OCI-M1 (cell line): ENCODE measurements at places on chromosomes 16 and 17.

DNA sequence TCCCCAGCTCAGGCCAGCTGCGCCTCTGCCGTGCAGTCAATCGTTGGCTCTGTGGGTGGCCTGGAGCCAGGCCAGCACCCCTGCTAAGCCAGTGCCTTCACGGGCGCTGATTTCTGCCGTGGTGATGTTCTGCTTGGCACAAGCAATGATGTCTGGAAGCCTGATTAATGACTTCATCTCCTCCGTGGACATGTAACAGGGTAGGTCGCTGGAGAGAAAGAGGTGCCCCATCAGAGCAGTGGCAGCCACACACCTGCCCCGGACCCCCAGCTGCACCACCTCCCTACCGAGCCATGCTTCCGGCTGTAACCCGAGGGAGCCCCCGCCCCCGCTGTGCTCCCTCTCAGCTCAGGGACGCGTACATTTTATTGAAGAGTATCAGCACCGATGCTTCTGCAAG is 1.9 kb downstream of the ARL16 start:
- no peak for DNase-seq

DNA sequence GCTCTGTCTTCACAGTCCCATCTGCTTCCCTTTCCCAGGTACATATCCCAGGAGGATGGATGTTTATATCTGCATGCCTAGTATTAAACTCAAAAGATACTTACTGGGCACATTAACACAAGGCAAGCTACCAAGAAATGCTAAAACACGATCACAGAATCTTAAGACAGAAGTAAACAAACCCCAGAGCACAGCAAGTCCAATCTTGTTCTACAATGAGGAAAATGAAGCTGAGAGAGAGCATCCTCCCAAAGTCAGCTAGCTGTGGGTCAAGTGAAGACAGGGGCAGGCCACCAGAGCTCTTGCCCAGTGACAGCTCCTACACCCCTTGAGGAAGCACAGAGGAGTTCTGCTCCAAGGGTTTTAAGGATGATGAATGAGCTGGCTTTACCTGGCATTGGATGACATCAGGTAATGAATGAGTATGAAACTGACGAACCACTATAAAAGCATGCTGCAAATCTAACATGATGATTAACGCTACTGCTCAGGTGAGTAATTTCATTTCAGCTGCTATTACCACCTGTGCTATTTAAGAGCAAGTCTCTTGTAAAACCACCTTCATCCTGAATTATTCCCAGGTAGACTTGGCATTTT is 20.3 kb downstream of the XPO6 start:
- DNase-seq: no peak

DNA sequence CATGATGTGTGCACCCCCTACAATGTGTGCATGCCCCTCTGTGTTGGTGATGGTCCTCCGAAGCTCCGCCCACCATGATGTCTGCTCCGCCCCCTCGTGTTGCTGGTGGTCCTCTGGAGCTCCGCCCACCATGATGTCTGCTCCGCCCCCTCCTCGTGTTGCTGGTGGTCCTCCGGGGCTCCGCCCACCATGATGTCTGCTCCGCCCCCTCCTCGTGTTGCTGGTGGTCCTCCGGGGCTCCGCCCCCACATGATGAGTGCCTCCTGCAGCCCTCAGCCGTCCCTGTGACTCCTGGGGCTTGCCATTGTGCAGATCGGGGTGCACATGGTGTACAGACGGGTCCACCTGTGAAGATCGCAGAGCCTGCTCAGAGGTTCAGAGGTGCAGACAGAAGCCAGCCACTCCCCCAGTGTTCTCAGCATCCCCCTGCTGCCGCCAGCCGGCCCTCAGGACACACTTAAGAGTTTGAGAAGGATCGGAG is 129.1 kb upstream of the CHMP6 start:
- no peak for DNase-seq

DNA sequence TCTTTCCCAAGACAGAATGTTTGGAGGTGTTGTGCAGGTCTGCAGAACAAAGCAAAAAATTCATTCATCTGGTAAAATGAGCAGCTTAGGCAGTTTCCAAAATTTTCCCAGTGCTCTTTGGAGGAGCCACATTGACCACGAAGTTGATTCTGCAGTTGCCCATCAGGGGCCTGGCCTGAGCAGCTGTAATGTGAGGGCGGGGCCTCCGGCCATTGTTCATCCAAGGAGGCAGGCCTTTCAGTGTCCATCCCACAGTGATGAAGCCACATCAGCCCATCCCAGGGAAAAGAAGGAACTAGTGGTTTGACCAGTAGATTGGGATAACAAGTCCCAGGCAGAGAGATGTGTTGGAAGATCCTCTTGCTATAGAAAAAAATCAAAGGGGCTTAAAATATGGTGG is 10.1 kb downstream of the UBFD1 start:
- DNase-seq: no peak

DNA sequence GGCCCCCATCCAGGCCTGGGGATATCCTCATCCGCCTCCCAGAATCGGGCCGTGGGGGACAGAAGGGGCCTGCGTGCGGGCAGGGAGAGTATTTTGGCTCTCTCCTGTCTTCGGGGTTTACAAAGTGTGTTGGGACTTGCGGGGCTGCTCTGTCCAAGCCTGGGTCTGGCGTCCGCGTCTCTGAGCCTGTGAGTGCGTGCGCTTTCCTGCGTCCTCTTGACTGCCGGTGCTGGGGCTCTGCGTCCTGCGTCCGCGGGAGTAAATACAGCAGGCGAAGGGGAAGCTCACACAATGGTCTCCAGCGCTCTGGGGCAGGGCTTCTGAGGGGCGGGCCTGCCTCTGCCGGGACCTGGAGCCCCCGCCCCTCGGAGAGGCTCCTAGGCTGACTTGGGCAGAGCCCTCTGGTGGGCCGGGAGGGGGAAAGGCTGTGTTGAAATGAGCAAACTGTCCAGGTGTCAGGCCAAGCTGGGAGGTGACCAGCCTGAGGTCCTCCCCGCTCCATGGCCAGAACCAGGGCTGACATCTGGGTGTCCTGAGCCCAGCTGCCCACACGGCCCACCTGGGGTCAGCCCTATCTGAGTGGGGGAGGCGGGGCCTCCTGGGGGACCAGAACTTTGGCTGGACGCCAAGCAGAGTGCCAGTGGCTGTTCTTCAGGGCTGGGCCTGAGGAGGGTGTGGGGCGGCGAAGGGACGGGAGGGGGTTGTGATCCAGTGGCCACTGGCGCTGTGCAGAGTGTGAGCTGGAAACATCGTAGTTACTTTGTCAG is 233.6 kb downstream of the SEC14L1 start:
- peak; percentile 88 for DNase-seq

GRCh38 chr17:50122945-50123344 is 7.0 kb downstream of the SAMD14 start:
- DNase-seq: no peak

DNA sequence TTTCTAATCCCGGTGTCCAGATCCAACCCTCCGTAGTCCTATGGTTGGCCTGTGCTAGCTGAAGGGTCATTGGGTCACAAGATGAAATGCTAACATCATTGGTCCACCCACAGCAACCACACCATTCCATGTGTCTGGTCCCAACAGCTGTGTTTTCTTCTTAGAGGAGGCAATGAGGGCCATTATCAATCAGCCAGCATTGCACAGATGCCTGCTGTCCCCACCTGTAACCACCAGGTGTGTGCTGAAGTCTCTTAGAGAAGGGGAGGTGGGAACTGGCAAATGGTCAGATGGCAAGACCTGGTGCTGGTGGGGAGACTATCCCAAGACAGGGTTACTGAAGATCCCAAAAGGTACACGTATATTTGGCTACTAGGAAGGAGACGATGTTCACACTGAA is 37.4 kb downstream of the HIC1 start:
- DNase-seq: no peak

GRCh38 chr16:3170440-3171180 is 17.4 kb upstream of the OR1F1 start:
- peak; percentile 17 for DNase-seq

DNA sequence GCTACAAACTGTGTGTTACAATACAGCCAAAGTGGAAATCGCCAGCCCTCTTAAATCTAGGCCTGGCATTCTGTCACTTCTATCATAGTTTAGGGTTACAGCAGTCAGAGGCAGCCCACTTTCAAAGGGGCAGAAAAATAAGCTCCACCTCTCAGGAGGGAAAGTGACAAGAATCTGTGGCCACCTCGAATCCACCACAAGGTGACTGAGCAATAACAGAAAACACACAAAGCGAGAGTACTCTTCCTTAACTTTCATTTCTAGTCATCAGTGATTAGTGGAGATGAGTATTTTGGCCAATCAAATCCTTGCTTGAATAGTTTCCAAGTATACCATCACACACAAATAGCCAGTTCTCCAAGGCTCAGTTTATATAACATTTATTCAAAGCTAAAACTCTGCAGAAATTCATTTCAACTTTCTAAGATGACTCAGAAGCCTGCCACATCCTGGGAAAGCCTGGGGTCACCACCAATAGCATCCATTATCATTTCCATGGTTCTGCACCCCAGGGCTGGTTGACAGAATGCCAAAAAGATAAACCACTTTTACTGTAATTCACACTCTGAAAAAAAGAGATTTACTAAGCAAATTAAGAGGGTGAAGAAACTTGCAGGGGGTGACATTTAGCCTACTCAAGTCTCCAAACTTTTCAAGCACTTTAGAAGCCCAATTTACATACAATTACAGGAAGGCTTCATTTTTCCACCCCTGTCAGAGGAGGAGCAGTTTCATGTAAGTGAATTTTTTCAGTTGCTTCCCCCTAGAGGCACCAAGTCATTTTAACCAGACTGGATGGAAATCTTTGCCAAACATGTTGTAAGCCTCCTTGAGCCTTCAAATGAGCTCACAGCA is 66.8 kb downstream of the SALL1 start:
- DNase-seq: no peak

GRCh38 chr17:17220529-17220928 is 14.4 kb upstream of the PLD6 start:
- no peak for DNase-seq

GRCh38 chr16:11604783-11605563 is 18.3 kb upstream of the LITAF start:
- DNase-seq: no peak

DNA sequence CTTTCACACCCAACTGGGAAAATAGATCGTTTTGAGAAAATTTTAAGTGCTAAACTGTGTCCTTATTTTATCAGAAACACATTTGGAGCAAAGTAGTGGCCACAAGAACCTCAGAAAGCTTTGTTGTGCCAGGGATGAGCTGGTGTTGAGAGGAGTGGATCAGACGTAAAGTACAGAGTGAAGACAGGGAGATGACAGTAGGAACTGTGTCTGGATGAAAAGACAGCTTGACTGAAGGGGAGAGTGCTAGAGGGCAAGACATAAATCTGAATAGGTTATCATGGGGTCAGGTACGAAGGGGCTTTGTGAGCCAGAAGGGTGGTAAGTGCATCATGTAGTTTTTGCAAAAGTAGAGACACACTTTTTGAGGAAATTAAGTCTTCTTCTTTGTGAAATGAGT is 39.3 kb upstream of the CARMIL2 start:
- no peak for DNase-seq

GRCh38 chr17:36597226-36597625 is 4.2 kb upstream of the MRM1 start:
- DNase-seq: no peak

DNA sequence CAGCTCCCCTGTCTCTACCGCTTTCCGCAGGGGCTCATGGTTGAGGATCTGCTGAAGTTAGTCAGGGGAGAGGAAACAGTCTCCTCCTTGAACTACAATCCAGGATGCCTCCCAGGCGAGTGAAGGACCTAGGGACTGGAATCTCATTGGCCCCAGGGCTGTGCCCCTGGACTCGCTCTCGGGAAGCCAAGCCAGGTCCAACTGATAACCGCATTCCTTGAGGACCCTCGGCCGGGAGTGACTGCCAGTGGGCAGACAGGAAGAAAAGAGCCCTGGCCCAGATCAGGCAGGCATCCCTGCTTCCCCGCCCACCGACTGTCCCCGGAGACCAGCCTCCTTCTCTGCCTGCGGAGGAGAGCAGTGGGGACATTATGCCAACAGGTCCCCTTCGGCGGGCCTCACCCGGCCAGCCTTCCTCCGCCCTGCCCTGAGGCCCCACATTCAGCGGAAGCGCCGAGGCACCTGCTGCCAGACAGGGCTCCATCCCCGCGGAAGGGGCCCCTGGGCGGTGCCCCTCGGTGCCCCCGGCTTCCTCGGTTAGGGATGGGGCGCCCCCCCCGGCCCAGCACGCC is 776 bp downstream of the LRRC75A start:
- DNase-seq: no peak

GRCh38 chr17:79916991-79917901 is 78.0 kb upstream of the CBX4 start:
- DNase-seq: no peak

GRCh38 chr17:54435966-54436365 is 464.7 kb upstream of the TOM1L1 start:
- no peak for DNase-seq

GRCh38 chr17:74633326-74633725 is 9.8 kb upstream of the CD300E start:
- DNase-seq: no peak

DNA sequence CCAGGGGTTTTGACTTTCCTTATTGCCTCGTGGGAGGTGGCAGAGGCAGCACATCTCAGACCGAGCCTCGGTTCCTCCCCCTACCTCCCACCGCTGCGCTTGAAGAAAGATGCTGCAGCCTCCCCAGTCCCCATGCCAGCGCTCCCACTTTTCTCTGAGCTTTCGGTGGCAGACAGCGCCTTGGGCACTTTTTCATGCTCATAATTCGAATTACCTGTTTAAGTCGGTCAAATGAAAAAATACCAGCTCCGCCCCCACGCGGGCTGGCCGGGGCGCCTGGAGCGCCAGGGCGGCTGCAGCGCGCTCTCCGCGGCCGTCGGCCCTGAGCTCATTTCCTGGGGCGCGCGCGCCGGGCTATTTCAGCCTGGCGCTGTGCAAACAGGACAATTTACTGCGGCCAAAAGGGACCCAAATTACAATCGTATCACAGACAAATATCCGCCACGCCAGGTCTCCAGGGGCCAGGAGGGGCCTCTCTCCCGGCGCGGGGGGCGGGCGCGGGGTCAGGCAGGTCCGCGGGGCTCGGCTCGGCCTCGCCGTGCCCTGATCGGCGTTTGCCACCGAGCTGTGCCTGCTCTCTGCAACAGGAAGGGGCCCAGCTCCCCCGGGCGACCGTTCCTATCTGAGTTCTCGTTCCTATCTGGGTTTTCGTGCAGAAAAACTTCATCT is 45.0 kb downstream of the SOST start:
- DNase-seq: no peak

GRCh38 chr17:81192386-81193050 is 26.5 kb upstream of the AATK start:
- no peak for DNase-seq

DNA sequence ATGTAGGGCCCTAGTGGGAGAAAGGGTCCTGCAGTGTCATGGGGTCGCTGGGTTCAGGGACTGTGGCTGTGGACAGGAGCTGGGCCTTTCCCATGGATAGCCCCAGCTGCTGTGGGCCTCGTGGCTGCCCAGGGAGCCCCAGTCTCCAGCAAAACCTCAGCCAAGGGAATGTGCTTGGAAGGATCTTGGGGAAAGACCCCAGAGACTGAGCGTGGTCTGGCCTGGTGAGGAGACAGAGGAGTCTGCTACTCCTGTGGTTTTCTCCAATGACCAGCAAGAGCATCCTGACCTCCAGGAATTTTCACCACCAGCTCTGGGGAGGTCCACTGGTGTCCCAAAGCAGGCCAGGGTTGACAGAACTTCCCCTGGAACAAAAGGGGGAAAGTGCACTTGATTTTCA is 42.3 kb downstream of the RNF112 start:
- no peak for DNase-seq

GRCh38 chr16:57564571-57565270 is 22.3 kb downstream of the ADGRG5 start:
- no peak for DNase-seq
